ENCODE measurements at places on chromosomes 7 and 10.

DNA sequence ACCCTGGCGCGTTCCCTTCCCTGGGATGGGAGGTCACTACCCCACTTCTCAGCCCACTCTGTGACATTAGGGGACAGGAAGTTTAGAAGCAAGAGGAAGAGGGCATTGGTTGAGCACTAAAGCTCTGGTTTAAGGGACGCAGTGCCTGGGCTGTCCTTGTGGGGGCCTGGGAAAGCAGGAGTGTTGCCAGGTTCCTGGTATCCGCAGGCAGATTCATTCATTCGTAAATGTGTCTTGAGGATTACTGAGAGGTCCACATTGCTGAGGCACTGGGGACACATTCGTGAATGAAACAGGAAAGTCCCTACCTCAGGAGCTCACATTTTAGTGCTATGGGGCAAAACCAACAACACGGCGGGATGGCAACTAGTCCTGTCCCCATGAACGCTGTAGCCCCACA is 69.4 kb downstream of the COL13A1 start:
- DNase-seq: no peak

GRCh38 chr10:32141018-32141807 is 85.0 kb upstream of the KIF5B start:
- DNase-seq: no peak

GRCh38 chr10:22454634-22455033 is 109.3 kb downstream of the SPAG6 start:
- no peak for DNase-seq

DNA sequence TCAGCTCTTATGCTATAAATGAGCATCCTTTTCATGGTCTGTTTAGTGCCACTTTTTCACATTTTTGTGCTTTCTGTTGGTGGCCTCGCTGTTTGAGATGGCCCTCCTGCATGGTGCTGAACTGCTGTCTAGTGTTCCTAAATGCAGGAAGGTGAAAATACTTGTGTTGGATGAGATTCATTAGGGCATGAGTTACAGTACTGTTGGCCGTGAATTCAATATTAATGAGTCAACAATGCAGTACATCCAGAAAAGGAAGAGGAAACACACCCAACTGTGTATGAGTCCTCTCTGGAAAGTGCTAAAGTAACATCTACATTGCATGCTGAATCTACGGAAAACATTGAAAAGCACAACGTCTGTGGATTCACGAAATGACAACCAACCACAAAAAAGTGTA is 124.0 kb downstream of the HERPUD2 start:
- peak; percentile 44 for DNase-seq

GRCh38 chr7:146956853-146957252 is 840.3 kb downstream of the CNTNAP2 start:
- no peak for DNase-seq

DNA sequence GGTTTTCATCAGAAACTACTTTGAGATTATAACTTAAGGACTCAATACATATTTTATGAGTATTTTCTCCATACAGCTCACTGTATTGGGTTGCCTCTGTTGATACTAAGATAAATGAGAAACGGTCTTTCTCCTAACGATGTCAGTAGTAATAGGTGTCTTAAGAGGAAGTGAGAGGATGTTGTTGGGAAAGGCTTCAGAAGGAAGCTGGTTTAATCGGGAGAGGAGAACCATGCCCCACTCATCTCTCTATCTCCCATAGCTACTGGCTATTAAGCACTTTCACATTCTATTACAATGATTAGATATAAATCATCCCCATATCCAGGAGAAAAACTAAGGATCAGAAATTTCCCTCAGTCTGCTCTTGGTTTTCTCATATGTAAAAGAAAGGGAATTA is 2.0 kb downstream of the CLEC5A start:
- peak; percentile 65 for DNase-seq

DNA sequence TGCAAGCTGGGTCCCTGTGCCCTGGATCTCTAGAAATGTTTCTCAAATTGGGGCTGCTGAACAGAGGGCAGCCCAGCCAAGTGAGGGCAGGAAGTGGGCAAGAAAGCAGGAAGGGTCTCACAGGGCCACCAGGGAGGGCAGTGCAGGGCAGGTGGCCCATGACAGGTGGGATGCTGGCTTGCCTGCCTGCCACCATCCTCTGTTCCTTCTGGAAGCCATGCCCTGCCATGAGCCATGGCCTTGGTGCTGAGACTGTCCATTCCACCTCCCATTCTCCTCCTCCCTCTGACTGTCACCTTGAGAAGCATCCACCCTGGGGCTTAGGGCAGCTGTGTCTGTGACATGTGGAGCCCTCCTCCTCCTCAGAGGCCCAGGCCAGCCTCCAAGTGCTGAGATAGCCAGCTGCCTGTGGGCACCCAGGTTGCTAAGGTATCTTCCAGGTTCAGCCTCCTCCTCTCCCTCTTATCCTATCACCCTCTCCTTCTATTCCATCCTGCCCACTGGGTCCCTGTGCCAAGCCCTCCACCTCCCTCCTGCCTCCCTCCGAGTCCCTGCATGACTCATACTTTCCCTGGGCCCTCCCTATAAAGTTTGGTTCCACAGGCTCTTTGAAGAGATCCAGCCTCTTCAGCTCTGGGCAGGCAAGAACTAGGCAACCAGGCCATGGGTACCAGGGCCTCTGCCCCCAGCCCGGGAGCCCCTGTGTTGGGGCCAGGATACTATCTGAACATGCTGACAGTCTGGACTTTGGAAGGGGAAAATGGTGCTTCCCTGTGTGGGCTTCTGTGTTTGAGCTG is 1.3 kb downstream of the VSIR start:
- peak; percentile 71 for DNase-seq

GRCh38 chr10:126062131-126063032 is 166.0 kb downstream of the FANK1 start:
- DNase-seq: peak; percentile 97

DNA sequence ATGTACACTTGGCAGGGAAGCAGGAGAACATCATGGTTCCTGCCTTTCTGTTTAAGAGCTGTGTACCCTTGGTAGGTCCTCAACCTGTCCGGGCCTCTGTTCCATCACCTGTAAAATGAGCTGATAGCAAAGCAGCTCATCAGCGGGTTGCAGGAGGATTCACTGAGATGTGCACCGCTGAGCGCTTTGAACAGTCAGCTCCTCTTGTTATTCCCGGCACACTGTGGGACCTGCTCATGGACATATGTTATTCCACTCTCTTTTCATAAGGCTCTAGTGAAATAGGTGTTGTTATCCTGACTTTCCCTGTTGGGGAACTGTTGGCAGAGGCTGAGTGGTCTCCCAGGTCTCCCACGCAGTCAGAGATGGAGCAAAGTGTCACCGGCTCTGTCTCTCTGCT is 497.5 kb upstream of the ZMIZ1 start:
- DNase-seq: no peak

- peak; percentile 34 for DNase-seq
Measured at GRCh38 chr7:88546808-88547207, 212.7 kb upstream of the ZNF804B start.

All from suppressor macrophage treated with lipopolysaccharide for 1 hour (primary cell).